ENCODE measurements at places on chromosomes 1 and 21. TPM values are rescaled to one million over a fixed set of nuclear protein-coding genes. Genes with fewer than 3 reads are reported as not detected.
A peak's percentile ranks its signal among the peaks of the same experiment; 100 is the strongest.

Gene NFASC
- total RNA-seq: 29.7 TPM

Gene STMN1
- total RNA-seq: 76.0 TPM

Gene SAMSN1
- 3.0 TPM for total RNA-seq

Gene FMO4
- not detected for total RNA-seq

- no peak for DNase-seq
Measured at GRCh38 chr1:240991230-240991629, 365.8 kb downstream of the RGS7 start.

DNA sequence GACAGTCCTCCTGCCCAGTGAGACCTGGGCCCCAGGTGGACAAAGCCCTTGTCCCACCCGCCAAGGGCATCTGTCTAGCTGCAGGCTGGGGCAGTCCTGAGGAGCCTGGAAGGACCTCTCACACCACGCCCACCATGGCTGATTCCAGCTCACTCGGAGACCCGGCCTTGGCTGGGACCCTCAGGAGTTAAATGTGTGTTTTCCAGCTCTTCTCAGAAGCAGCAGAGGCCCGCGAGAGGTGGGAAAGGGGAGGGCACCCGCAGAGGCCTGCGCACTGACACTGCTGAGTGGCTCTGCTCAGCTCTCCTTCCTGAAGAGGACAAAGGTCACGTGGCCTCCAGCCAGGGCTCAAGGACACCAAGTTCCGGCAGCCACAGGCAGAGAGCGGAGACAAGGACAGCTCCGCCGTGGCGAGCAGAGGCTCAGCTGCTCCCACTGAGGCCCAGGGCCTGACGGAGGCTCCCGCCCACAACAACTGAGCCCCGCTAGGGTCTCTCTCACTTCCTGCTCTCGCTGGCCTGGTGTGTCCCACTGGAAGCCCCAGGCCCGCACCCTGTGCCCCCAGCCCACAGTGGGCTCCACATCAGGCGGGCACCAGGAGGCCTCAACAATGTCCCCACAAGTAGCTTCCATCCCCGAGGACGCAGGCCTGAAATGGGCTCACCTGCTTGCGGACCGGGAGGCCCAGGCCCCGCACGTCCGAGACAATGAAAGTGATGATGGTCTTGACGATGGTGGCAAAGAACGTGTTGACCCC lies 16.9 kb downstream of the SLC19A1 start:
- DNase-seq: no peak

GRCh38 chr1:32447469-32448185 lies 17.2 kb upstream of the ZBTB8B start:
- peak; percentile 24 for DNase-seq

GRCh38 chr1:68141071-68142021 lies 90.9 kb upstream of the DIRAS3 start:
- no peak for DNase-seq

DNA sequence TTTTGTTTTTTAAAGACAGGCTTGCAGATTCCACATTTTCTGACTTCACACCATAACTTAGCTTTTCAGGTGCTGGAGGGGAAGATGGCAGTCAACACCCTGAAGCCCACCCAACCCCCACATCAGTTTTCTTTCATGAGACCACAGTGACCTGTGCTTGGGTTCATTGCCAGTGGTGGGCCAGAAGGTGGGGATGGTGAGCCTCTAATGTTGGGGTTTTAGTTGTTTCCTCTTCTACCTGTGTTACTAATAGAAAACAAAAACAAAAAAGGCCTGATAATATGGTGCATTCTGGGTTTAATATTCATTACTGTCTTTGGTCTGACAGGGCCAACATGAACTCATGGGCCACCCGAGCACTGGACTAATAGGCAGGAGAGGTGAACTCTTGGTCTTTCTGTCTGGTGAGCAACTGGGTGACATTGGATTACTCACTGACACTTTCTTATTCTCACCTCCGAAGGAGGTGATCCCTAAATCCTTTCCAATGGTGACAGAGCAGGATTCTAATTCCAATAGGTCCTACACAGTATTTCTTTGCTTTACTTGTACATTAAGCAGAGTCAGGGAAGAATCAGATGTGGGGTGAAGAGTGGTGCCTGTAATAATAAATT lies 132.8 kb downstream of the CLIC6 start:
- no peak for DNase-seq

DNA sequence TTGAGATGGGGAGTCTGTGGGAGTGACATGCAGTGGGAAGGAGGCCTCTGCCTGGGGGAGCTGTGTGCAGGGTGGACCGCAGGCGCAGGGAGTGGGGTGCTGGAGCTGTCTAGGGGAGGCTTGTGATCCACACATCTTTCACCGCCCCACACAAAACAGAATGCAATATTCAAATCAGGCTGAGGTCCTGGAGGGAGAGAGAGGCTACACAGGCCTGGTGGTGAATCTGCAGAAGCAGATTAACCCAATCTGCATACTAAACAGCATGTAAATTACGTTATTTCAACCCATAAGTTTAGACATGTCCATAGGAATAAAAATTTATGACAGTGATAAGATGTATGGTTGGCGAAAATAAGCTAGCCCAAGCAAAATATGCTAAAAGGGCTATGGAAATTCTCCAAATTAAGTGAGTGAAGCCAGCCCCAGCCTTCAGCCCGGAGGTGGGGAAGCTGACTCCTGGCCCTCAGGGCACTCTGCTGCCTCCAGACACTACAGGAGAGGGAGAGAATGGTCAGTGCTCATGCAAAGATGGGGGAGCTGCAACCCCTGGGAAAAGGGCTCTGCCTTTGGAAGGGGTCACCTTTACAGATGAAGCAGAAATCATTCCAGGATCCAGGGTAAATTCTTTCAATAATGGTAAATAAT lies 156.2 kb upstream of the CTTNBP2NL start:
- no peak for DNase-seq

Measured in uterus (tissue), 4 donors.